H1 (cell line): ENCODE measurements at places on chromosomes 7 and 10.

- no peaks in the 10 kb centered on the region for H3K27me3 ChIP-seq
- DNase-seq = no peak
- no peaks in the 10 kb centered on the region for H3K36me3 ChIP-seq
- H3K4me3 ChIP-seq = no peak overlapping the region
- no peaks in the 10 kb centered on the region for H3K4me1 ChIP-seq
Observed at GRCh38 chr10:22156750-22157149, 61.1 kb downstream of the EBLN1 start.

DNA sequence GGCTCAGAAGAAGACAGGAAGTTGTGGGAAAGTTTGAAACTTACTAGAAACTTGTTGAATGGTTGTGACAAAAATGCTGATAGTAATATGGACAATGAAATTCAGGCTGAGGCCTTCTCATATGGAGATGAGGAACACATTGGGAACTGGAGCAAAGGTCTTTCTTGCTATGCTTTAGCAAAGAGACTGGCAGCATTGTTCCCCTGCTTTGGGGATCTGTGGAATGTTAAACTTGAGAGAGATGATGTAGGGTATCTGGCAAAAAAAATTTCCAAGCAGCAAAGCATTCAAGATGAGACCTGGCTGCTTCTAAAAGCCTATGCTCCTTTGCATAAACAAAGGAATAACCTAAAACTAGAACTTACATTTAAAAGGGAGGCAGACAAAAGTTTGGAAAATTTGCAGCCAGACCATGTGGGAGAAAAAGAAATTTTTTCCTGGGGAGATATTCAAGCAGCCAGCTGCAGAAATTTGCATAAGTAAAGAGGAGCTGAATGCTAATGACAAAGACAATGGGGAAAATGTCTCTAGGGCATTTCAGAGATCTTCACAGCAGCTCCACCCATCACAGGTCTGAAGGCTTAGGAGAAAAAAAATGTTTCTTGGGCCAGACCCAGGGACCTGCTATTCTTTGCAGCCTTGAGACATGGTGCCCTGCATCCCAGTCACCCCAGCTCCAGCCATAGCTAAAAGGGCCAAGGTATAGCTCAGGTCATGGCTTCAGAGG lies 16.5 kb upstream of the KCND2 start:
- peaks cover 9% of the 10 kb centered on the region; the same call in 1 of the 2 replicates for H3K36me3 ChIP-seq
- no peak overlapping the region for H3K27ac ChIP-seq
- no peak for DNase-seq
- no peak overlapping the region for H3K4me3 ChIP-seq
- no peaks in the 10 kb centered on the region for H3K27me3 ChIP-seq
- no peaks in the 10 kb centered on the region for H3K4me1 ChIP-seq

DNA sequence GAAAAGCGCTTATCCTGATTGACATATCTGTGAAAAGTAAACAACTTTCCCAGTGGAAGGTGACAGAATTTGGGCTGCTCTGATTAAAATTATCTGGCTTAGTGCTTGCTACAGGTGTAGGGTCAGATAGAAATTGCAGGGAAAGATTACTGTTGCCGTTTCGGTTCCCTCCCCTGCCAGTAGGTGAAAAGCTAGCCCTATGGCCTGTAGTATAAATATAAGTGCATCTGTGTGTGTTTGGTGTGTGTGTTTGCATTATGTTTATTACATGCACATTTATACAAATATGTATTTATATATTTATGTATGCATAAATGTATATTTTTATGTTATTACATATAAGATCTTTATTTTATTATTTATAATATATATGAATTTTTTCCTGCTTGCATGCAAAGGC lies 72.3 kb upstream of the VOPP1 start:
- H3K4me3 ChIP-seq = no peak overlapping the region
- H3K36me3 ChIP-seq = no peaks in the 10 kb centered on the region
- H3K27me3 ChIP-seq = no peaks in the 10 kb centered on the region
- H3K4me1 ChIP-seq = no peaks in the 10 kb centered on the region

- no peak overlapping the region for H3K4me3 ChIP-seq
- DNase-seq = no peak
- no peak overlapping the region for H3K27ac ChIP-seq
- H3K27me3 ChIP-seq = no peaks in the 10 kb centered on the region
Observed at GRCh38 chr10:44651834-44652233, 259.3 kb upstream of the TMEM72 start.

GRCh38 chr7:90536449-90536848 lies 59.7 kb upstream of the CDK14 start:
- H3K27me3 ChIP-seq = no peaks in the 10 kb centered on the region
- no peak overlapping the region for H3K4me3 ChIP-seq
- no peak overlapping the region for H3K27ac ChIP-seq

DNA sequence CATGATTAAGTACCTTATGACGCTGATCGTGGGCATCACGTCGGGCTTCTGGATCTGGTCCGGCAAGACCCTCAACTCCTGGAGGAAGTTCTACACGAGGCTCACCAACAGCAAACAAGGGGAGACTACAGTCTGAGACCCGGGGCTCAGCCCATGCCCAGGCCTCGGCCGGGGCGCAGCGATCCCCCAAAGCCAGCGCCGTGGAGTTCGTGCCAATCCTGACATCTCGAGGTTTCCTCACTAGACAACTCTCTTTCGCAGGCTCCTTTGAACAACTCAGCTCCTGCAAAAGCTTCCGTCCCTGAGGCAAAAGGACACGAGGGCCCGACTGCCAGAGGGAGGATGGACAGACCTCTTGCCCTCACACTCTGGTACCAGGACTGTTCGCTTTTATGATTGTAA lies 2.5 kb downstream of the FZD1 start:
- no peak for DNase-seq
- no peak overlapping the region for H3K27ac ChIP-seq
- peaks cover 8% of the 10 kb centered on the region for H3K4me1 ChIP-seq
- H3K4me3 ChIP-seq = peak overlapping the region; percentile 15

- no peak overlapping the region for H3K27ac ChIP-seq
- no peaks in the 10 kb centered on the region for H3K4me1 ChIP-seq
- no peak overlapping the region for H3K4me3 ChIP-seq
- no peak for DNase-seq
- H3K27me3 ChIP-seq = no peaks in the 10 kb centered on the region
Observed at GRCh38 chr7:25318047-25318446, 89.8 kb upstream of the NPVF start.

DNA sequence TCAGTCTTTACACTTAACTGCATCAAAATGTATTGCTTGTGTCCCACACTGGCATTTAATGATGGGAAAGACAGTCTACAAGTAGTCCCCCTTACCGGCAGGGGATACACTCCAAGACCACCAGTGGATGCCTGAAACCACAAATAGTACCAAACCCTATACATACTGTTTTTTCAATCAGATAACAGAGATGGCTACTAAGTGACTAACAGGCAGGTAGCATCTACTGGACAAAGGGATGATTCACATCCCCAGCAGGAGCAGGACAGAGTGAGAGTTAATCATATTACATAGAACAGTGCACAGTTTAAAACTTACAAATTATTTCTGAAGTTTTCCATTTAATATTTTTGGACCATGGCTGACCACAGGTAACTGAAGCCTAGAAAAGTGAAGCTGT lies 13.2 kb downstream of the TMEM243 start:
- H3K36me3 ChIP-seq = no peaks in the 10 kb centered on the region; the same call in 1 of the 2 replicates
- H3K4me3 ChIP-seq = no peak overlapping the region
- DNase-seq = no peak

DNA sequence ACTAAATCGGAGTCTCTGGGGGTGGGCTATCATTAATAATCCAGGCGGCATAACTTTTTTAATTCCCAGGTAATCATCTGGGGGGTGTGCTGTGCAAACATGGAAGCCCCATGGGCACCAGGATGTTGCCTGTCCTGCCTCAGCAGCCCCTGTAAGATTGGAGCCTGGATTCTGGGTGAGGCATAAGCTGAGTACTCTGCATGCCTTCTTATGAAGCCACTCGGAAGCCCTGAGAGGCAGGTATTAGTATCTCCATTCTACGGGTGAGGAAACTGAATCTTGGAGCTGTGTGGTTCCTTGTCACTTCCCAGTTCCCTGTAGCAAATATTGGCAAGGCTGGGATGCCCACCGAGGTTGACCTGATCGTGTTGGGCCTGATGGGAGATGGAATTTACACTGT lies 7.4 kb upstream of the OPN4 start:
- no peak overlapping the region for H3K27ac ChIP-seq
- peak; percentile 38 for DNase-seq
- no peaks in the 10 kb centered on the region; the same call in 1 of the 2 replicates for H3K4me1 ChIP-seq

DNA sequence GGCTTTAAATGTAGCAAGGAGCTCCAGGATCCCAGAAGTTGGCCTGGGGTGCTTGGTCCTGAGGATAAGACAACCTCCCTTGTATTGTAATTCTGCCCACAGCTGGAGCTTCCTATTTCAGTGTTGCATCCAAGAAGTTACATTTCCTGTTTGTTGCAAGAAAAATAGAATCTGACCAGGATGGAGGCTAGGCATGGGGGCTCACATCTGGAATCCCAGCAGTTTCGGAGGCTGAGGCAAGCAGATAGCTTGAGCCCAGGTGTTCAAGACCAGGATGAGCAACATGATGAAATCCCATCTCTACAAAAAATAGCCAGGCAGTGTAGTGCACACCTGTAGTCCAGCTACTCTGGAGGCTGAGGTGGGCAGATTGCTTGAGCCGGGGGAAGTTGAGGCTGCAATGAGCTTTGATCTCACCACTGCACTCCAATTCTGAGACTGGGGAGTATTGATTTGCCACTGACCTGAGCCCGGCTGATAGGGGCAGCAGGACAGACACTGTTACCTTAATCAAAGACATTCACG lies 766 bp upstream of the ITIH2 start:
- H3K4me1 ChIP-seq = no peaks in the 10 kb centered on the region
- H3K27ac ChIP-seq = no peak overlapping the region
- no peaks in the 10 kb centered on the region for H3K27me3 ChIP-seq
- no peaks in the 10 kb centered on the region for H3K36me3 ChIP-seq

DNA sequence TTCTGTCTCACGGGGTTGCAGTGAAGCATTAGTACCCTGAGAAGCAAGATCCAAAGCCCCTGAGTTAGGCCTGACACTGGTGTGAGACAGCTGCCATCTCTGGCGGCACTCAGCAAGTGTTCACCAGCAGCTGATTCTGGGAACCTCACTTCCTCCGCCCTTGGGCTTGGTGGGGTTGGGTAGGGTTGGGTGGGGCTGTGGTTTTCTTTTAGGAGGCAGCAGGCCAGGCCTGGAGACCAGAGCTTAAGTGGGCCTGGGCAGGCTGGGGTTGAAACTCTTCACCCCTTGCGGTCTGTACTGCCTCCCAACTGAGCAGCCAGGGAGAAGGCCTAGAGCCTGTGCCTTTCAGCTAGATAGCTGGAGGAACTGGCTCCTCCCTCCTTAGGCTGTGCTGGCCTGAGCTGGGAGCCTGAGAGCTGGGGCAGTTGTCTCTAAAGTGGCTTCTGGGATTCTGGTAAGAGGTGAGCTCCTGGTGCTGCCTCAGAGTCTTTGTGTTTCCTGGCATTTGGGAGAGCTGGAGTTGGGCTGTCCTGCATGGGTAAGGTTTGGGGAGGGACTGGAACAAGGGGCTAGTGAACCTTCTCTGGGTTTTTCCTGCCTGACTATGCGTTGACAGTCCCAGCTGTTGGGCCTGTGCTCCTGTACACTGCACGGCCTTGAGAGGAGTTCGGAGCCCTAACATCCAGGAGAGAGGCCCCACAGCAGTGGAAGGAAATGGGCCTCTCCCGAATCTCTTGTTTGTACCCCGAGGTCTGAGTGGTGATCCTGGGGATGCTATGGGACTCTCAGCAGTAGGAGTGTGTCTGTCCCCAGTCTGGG lies 5.1 kb downstream of the TSPAN14 start:
- H3K27me3 ChIP-seq = no peaks in the 10 kb centered on the region
- DNase-seq = no peak
- H3K4me3 ChIP-seq = no peak overlapping the region
- H3K4me1 ChIP-seq = peaks cover 48% of the 10 kb centered on the region
- no peak overlapping the region for H3K27ac ChIP-seq

- H3K27ac ChIP-seq = no peak overlapping the region
- no peak for DNase-seq
- H3K4me1 ChIP-seq = no peaks in the 10 kb centered on the region
- no peak overlapping the region for H3K4me3 ChIP-seq
- H3K36me3 ChIP-seq = no peaks in the 10 kb centered on the region
- no peaks in the 10 kb centered on the region for H3K27me3 ChIP-seq
Observed at GRCh38 chr10:68088740-68089139, 13.7 kb upstream of the HERC4 start.

- no peak overlapping the region for H3K4me3 ChIP-seq
- H3K36me3 ChIP-seq = no peaks in the 10 kb centered on the region
- no peak overlapping the region for H3K27ac ChIP-seq
- no peaks in the 10 kb centered on the region for H3K4me1 ChIP-seq
- H3K27me3 ChIP-seq = no peaks in the 10 kb centered on the region
- DNase-seq = no peak
Observed at GRCh38 chr10:32321016-32321631, 25.8 kb downstream of the EPC1 start.

DNA sequence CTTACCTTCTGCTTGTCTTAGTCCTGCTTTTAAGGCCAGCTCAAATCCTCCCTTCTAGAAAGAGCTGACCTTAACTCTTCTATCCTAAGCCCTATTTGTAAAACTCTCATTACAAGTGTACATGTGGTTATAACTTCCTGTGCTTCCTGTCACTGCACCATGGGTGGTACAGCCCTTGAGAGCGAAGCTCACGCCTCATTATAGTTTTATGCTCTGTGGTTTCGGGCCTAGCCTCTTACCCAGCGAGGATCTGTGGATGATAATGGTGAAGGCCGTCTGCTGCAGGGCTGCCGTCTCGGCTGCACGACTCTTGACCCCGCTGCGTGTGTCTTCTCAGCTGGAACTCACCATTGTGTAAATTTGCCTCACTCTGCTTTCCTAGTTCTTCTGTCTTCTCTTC lies 74.6 kb downstream of the CUL1 start:
- peaks cover 8% of the 10 kb centered on the region for H3K4me1 ChIP-seq
- H3K27me3 ChIP-seq = no peaks in the 10 kb centered on the region
- no peak for DNase-seq
- H3K36me3 ChIP-seq = peaks cover 10% of the 10 kb centered on the region; the same call in 1 of the 2 replicates
- no peak overlapping the region for H3K27ac ChIP-seq

GRCh38 chr10:14173706-14174594 lies 156.8 kb downstream of the FRMD4A start:
- no peak overlapping the region for H3K27ac ChIP-seq
- peak overlapping the region; percentile 61 for H3K4me3 ChIP-seq
- H3K4me1 ChIP-seq = no peaks in the 10 kb centered on the region
- H3K27me3 ChIP-seq = no peaks in the 10 kb centered on the region
- peak; percentile 67 for DNase-seq
